ENCODE measurements at places on chromosomes 4 and X.

DNA sequence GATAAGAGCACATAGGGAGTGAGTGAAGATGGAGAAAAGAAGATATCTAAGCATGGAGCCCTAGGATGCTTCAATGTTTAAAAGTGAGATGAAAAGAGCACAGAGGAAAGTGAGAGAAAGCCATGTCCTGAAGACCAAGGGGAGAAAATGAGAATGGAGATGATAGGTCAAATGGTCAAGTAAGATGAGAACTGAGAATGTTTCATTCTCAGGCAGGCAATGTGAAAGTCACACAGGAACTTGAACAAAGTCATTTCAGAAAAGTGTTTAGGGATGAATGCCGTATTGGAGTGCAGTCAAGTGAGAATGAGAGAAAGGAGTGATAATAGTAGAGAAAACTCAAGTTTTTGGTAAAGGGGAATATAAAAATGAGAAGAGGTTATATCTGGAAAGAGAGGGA, 148.7 kb upstream of the PTCHD1 start:
- no peak for DNase-seq

- DNase-seq = no peak
These were observed 775.9 kb upstream of the INTU start for GRCh38 chr4:126856906-126857305.

DNA sequence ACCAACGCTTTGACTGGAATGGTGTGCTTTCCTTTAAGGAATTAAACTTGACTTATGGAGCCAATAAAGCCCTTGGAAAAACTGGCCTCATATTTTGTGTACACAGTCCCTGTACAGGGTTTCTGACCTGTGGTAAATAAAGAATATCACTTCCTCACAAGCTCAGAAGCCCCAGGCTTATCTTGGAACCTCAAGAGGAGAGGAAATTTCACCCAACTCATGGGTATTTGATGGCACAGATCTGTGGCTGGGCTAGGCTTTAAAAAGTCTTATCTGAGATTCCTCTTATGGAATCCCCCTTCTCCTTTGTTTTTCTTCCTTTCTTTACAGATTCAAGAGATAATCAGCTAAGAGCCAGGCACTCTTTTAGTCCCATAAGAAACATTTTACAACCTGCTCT, 89.3 kb upstream of the USP38 start:
- DNase-seq = no peak

DNA sequence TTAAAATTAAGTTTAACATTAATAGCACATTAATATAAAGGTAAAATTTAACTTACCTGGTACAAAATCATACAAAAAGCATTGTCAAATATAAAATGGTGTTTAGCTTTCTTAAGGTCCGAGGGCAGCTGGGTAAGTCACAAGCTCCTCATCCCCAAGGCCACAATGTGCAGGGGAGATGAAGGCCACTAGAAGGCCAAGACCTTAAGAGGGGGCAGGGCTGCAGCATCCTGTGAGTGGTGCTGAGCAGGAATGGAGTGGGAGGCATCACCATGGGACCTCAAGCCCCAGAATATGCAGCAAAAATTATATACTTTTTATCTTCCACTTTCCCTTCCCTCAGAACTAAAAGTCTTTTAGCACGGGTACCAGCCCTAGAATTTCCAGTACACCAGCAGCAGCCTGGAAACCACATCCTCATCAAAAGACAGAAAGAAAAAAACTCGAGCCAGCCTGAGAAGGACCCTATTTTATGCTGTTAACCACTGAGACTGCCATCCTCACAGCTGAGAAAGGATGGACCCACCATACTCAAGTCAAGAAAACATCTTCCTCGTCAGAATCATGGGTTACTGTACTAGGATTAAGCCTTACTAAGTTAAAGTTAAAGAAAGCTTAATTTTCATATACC, 13.0 kb upstream of the RHOXF2 start:
- DNase-seq = no peak

GRCh38 chrX:129726307-129727111, 12.3 kb upstream of the XPNPEP2 start:
- peak; percentile 69 for DNase-seq

DNA sequence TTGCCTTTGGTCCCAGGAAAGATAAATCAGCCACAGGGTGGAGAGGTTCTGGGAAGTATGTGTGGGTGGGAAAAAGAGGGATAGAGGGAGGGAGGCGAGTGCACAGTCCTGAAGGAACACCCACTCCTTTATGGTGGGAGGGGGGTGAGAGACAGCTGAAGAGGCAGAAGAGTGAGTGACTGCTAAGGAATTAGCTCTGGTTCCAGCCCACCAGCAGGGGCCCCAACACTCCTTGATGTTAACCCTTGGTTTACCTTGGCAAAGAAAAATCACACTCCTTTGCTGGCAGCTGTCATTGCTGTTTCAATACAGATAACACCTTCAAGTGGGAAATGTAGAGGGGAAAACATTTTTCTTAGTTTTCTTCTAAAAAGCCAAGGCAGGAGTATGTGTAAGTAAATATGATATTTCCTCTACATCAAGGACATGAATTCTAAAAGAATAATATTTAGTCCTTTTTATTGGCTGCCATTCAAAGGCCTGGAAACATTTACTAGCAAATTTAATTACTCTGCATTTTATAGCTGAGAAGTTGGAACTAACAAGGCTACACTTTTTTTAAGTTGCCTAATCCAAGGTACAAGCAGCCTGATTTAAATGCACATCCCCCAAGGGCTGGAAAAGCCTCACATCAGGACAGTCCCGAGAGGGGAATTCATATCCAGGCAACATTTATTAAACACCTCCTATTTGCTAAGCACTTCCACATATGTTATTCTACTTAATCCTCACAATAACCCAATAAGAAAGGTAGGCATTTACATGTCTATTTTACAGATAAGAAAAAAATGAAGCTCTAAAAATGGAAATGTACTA, 81.7 kb downstream of the HS6ST2 start:
- peak; percentile 48 for DNase-seq

DNA sequence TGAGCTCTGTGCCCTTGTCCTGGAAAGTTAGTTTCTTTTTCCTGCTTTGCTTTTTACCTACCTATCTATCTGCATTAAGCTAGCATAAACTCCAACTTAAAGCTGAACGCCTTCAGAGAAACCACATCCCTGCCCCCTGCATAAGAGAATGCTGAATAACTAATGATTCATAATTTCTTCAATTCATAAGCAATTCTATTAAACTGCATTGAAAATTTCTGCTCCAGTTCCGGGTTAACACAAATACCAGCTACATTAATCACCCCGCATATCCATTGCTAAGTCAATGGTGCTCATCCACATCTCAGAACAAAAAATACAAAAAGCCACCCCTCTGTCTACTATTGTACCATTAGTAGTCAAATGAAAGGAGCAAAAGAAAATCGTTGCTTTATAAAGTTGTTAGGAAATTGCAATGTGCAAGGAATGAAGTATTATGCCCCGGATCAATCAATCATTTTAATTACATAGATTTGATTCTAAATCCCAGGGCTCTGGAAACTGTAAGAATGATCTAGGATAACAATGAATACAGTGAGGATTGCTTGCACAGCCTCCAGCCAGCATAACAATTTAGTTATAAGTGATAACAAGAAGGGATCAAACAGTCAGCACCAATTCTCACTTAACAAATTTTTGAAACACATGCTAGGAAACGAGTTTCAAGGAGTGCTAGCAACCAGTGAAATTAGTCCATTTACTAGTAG, 106.8 kb downstream of the ELOVL6 start:
- no peak for DNase-seq

- DNase-seq = no peak
These were observed 68.3 kb upstream of the RBPJ start for GRCh38 chr4:26252349-26253025.

GRCh38 chr4:10403633-10404445, 53.4 kb downstream of the ZNF518B start:
- DNase-seq = no peak

DNA sequence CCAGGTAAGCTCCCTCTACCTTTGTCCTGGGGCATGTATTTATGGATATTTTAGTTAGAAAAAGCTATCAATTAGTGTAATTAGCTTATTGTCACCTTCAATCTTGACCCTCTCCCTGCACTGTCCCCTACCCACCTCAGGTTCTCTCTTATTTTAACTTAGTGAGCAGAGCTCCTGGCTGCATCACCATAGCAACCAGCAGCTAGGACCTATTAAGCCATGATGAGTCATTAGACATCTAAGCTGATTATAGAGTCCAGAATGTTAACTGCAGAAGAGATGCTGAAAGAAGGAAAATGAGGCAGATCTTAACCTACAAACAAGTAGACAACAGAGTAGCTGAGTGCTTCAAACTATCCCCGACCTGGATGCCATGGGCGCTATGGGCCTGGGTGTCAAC, 36.6 kb downstream of the MAGEE2 start:
- DNase-seq = no peak

GRCh38 chrX:9927698-9928482, 39.3 kb upstream of the CLDN34 start:
- peak; percentile 66 for DNase-seq

GRCh38 chr4:45716093-45716492, 407.8 kb downstream of the GABRG1 start:
- DNase-seq = no peak

GRCh38 chr4:2786152-2786671, 6.7 kb upstream of the SH3BP2 start:
- no peak for DNase-seq

DNA sequence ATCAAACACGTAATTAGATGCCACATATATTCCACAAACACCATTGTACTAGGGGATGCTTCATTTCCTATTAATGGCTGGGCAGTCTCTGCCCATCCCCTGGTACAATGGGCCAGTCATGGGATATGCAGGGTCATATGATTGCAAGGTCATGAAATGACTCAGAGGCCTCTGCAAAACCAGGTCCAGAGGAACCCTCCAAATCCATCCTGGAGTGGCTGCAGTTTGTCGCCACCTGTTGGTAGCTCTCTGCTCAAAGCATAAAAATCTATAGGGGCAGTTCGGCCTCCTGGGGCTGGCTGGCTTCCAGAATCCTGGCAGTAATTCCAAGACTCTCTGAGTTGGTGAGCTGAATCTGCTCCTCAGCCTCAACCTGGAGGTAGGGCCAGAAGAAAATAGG, 22.9 kb upstream of the PUDP start:
- DNase-seq = no peak
